PC-3 (cell line): ENCODE measurements at places on chromosomes 5 and 9. TPM values are rescaled to one million over a fixed set of nuclear protein-coding genes. Genes with fewer than 3 reads are reported as not detected.

GRCh38 chr5:14364576-14365472 lies 216.8 kb upstream of the OTULINL start:
- H3K4me1 ChIP-seq, result peaks cover 20% of the 10 kb centered on the region
- H3K4me3 ChIP-seq, result no peak overlapping the region

- peaks cover 28% of the 10 kb centered on the region; the same call in 1 of the 2 replicates for H3K27me3 ChIP-seq
- no peaks in the 10 kb centered on the region for H3K4me1 ChIP-seq
- H3K27ac ChIP-seq, result no peak overlapping the region
- no peak for DNase-seq
- no peak overlapping the region for H3K4me3 ChIP-seq
Observed at GRCh38 chr5:38414348-38414747, 142.1 kb downstream of the LIFR start.

DNA sequence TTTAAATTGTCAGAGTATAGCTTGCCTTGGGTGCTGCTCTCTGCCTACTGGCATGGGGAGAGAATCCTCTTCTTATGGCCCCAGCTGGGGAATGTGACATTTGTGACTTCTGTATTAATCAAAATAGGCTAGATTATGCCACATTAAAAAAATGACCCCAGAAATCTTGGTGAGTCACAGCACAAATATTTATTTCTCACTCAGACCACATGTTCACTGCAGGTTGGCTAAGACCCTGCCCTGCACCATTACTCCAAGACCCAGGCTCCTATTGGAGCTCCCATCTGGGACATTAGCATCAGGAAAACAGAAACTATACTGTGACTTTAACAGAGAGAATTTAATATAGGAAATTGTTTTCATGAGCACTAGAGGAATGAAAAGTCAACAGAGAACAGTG lies 16.6 kb upstream of the WHRN start:
- peaks cover 16% of the 10 kb centered on the region for H3K4me1 ChIP-seq
- no peak overlapping the region for H3K4me3 ChIP-seq
- DNase-seq, result peak; percentile 29
- H3K27ac ChIP-seq, result no peak overlapping the region
- no peaks in the 10 kb centered on the region for H3K27me3 ChIP-seq

- H3K4me3 ChIP-seq, result no peak overlapping the region
- DNase-seq, result no peak
- H3K36me3 ChIP-seq, result no peaks in the 10 kb centered on the region
- no peaks in the 10 kb centered on the region for H3K27me3 ChIP-seq
- H3K4me1 ChIP-seq, result peaks cover 41% of the 10 kb centered on the region
Observed at GRCh38 chr5:149559706-149560105, 8.5 kb upstream of the CSNK1A1 start.

- peaks cover 34% of the 10 kb centered on the region for H3K27me3 ChIP-seq
- no peak overlapping the region for H3K27ac ChIP-seq
- H3K4me3 ChIP-seq, result no peak overlapping the region
Observed at GRCh38 chr9:133583111-133583510, 26.1 kb downstream of the FAM163B start.

GRCh38 chr5:9903801-9904200 lies 273.6 kb upstream of the TAS2R1 start:
- DNase-seq, result peak; percentile 46
- peak overlapping the region; percentile 17; the same call in 1 of the 2 replicates for H3K27ac ChIP-seq
- H3K27me3 ChIP-seq, result no peaks in the 10 kb centered on the region
- H3K4me3 ChIP-seq, result no peak overlapping the region

GRCh38 chr9:119195521-119195920 lies 173.7 kb downstream of the BRINP1 start:
- H3K27ac ChIP-seq, result no peak overlapping the region
- H3K36me3 ChIP-seq, result no peaks in the 10 kb centered on the region
- no peak overlapping the region for H3K4me3 ChIP-seq
- no peaks in the 10 kb centered on the region for H3K4me1 ChIP-seq
- DNase-seq, result no peak

- peak; percentile 72 for DNase-seq
- H3K36me3 ChIP-seq, result peaks cover 12% of the 10 kb centered on the region
- peak within 1 kb of the TSS; percentile 43 for H3K27ac ChIP-seq
Observed at GRCh38 chr9:111599092-111599954, at the start of gene PTGR1. Gene PTGR1, minus strand, starts transcription at chr9:111599647. Its CDS starts 2,225 bp downstream, at chr9:111597422.

DNA sequence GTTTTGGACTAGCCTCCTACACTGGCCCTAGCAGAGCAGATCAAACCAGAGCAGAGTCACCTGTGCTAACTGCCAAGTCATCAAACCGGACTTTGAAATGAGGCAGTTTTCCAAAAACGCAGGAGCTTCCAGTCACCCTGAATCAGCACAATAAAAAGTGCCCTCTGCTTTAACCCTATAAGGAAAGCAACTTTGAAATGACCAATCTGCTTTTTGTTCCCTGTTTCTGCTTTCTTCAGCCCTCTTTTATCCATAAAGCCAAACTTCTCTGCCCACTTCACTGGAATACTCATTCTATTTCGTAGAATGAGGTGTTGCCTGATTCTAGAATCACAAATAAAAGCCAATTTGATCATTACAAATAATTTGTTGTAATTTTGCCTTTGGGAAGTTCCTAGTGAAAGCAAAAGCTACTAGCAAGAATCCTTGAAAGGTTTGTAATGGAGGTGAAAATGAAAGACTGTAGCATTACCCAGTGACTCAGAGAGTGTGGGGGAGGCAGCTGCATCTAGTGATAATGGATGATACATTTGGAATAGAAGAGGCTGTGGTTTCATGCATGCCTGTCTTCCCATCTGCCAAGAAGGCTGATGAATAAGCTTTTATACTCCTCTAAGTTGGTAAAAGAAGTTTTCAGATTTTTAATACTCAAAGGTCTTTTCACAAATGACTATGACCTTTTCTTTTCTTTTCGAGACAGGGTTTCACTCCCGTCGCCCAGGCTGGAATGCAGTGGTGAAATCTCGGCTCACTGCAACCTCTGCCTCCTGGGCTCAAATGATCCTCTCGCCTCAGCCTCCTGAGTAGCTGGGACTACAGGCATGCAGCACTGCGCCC lies 14.9 kb downstream of the SPAAR start:
- no peaks in the 10 kb centered on the region for H3K27me3 ChIP-seq
- peak overlapping the region; percentile 49 for H3K4me3 ChIP-seq
- no peaks in the 10 kb centered on the region for H3K36me3 ChIP-seq
- peak; percentile 95 for DNase-seq
- peaks cover 36% of the 10 kb centered on the region for H3K4me1 ChIP-seq
- H3K27ac ChIP-seq, result peak overlapping the region; percentile 99

DNA sequence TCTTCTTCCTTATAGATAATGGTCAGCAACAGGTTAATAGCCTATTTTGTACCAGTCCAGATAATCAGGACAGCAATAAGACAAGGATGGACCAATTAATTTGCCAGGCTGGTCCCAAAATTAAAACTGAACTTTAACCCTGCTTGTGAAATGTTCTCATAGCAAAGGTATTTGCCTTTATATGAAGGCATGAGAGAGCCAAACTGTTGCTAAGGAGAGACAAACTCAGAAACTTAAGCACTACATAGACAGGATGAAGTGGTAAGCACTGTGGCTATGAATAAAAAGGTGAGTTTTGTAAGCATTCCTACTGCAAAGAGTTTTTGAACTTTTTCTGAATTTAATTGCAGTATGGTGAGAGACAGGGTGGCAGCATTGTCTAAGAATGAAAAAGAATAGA lies 174.7 kb upstream of the PPP1R2B start:
- 0 out of 2 replicates have a peak, but pooled peaks cover 3% of the 10 kb centered on the region for H3K27me3 ChIP-seq
- H3K4me1 ChIP-seq, result peaks cover 7% of the 10 kb centered on the region
- H3K27ac ChIP-seq, result no peak overlapping the region
- no peak for DNase-seq
- no peak overlapping the region for H3K4me3 ChIP-seq

DNA sequence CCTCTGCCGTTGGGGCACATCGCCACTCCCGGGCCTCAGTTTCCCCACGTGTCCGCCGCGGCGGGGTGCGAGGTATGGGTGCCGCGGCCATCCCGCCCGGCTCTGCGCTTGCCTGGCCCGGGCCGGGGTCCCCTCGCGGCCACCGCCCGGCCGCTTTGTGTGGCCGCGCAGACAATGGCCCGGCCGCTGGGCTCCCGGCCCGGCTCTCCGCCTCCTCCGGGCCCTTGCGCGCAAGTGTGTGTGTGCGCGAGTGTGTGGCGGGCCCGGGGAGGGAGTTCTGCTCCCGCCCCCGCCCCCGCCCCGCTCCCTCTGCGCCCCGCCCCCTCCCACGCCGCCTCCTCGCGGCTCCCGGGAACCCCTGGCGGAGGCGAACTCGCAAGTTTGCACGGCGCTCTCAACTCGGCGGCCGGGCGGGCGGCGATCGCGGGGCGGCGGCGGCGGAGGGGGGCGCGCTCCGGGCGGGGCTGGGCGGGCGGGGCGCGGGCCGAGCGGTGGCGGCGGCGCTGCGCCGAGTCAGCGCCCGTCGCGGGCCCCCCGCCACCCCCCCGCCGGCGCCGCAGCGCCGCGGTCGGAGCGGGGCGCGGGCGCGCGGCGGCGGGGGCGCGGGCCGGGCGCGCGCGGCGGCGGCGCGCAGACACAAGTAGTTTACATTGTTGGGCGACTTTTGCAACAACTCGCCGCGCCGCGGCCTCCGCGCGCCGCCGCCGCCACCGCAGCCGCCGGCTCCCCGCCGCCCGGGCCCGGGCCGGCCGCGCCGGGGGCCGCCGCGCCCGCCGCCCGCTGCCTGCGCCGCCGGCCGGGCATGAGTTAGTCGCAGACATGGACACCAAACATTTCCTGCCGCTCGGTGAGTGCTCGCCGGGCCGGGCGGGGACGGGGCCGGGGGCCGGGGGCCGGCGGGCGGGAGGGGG lies at the start of gene RXRA:
Gene RXRA, plus strand, starts transcription at position 643 of the 911 bp plus-strand sequence. Its CDS starts 177 bp downstream, at position 820.
- H3K27me3 ChIP-seq, result no peaks in the 10 kb centered on the region
- DNase-seq, result peak; percentile 65

- H3K27ac ChIP-seq, result no peak overlapping the region
- no peak for DNase-seq
- no peaks in the 10 kb centered on the region for H3K36me3 ChIP-seq
- H3K27me3 ChIP-seq, result no peaks in the 10 kb centered on the region
- H3K4me3 ChIP-seq, result no peak overlapping the region
Observed at GRCh38 chr9:86043586-86043985, 55.8 kb downstream of the GOLM1 start.

DNA sequence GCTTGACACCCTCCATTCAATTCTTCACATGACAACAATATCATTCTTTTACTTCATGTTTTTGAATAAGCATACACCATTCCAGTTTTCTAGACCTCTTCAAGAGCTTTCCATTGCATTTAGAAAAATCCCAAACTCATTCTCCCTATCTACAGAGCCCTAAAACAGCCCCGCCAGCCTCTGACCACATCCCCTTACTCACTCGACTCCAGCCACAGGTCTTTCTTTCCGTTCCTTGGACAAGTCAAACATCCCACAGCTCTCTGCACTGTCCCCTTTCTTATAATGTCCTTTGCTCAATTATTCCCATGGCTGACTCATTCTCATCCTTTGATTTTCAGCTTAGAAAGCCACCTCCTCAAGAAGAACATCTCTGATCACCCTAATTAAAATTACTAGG lies 38.2 kb downstream of the TTC39B start:
- no peak overlapping the region for H3K27ac ChIP-seq
- no peaks in the 10 kb centered on the region for H3K27me3 ChIP-seq
- DNase-seq, result no peak
- H3K4me3 ChIP-seq, result no peak overlapping the region
- H3K36me3 ChIP-seq, result no peaks in the 10 kb centered on the region

- no peaks in the 10 kb centered on the region for H3K27me3 ChIP-seq
- H3K4me3 ChIP-seq, result no peak overlapping the region
- H3K36me3 ChIP-seq, result no peaks in the 10 kb centered on the region
Observed at GRCh38 chr5:98763001-98763630, 10.3 kb upstream of the RGMB start.

GRCh38 chr5:148875205-148875875 lies 48.9 kb downstream of the ADRB2 start:
- H3K36me3 ChIP-seq, result no peaks in the 10 kb centered on the region
- no peak overlapping the region for H3K27ac ChIP-seq
- DNase-seq, result peak; percentile 56
- no peak overlapping the region for H3K4me3 ChIP-seq
- no peaks in the 10 kb centered on the region for H3K27me3 ChIP-seq

Gene PTCD2
- total RNA-seq, result 3.4 and 6.0 TPM in 2 replicates

Gene UIMC1
- 20.7 and 24.7 TPM in 2 replicates for total RNA-seq
